ENCODE measurements at places on chromosomes 11 and 22.

DNA sequence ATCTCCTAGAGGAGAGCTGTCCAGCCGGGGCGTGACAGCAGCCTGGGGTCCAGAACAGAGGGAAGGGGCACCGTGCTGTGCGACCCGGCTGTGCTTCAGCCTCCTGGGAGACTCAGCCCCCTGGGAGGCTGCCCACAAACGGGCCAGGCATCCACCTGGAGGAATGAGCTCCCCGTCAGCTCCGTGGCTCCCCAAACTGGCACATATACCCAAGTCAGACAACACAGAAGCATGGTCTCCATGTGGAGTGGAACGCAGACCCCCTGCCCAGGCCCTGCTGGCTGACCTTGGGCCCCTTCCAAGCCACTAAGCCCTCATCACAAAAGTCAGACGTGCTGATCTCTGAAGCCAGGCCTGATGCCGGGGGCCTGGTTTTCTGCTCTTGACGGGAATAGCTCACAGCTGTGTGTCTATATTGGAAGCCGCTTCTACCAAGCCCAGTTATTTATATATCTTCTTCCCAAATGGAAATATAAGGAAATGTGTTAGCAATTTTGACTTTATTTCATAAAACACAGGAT is 91.7 kb downstream of the BRD1 start:
- DNase-seq, result no peak

DNA sequence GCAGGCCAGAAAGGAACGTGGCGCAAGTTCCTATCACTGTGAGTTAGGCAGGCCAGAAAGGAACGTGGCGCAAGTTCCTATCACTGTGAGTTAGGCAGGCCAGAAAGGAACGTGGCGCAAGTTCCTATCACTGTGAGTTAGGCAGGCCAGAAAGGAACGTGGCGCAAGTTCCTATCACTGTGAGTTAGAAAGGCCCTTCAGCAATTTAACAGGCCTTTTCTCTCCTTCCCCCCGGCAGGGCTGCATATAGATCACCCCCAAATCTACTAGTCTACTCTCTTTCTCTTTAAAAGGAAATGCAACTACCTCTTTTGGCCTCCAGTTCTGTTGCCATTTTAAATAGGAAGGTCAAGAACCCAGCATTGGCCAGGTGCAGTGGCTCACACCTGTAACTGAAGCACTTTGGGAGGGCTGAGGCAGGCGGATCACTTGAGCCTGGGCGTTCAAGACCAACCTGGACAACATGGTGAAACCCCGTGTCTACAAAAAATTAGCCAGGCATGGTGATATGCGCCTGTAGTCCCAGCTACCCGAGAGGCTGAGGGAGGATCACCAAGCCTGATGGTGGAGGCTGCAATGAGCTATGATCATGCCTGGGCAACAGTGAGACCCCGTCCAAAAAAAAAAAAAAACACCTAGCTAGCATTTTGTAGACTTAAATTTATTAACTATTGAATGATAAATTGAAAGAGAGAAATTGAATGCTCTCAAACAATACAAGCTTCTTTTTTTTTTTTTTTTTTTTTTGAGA is 14.9 kb downstream of the FAM118B start:
- no peak for DNase-seq

DNA sequence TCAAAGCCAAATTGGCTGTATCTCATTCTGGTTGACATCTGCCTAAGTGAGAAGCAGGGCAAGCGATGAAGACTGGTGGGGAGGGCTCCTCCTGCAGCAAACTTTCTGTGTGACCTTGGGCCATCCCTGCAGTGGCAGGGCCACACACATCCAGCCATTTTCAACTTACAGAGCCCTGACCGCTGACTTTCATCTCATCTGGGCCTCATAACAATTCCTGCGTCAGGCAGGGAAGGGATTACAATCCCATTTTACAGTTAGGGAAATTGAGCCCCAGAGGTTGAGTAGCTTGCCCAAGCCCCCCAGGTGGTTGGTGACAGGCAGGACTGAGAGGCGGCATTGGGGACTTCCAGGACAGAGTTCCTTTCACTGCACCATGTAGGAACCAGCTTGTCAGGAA is 21.9 kb downstream of the TPBGL start:
- no peak for DNase-seq

GRCh38 chr22:37054056-37054395 is 2.5 kb downstream of the KCTD17 start:
- no peak for DNase-seq
